ENCODE measurements at places on chromosomes 5 and 9.

GRCh38 chr9:87786876-87787275, 61.0 kb downstream of the CTSL start:
- DNase-seq: no peak

DNA sequence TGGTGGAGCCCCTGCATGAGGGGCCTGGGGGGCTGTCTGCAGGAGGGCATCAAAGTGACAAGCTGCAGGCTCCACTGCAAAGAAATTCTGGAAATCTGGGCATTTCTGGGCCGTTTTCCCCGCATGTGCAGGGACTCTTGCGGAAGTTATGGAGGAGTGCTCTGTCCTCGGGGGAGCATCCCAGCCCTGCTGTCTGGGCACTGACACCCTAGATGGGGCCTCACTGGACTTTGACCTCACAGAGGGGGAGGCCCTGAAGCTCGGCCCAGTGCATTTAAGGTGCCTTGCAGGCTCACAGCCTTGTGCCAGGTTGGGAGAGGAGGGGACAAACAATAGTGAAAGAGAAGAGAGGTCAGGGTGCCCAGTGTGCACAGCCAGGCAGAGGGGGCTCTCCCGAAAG, 35.4 kb downstream of the LHX3 start:
- DNase-seq: no peak

- no peak for DNase-seq
These were observed 61.5 kb upstream of the TNFSF15 start for GRCh38 chr9:114867327-114867726.

DNA sequence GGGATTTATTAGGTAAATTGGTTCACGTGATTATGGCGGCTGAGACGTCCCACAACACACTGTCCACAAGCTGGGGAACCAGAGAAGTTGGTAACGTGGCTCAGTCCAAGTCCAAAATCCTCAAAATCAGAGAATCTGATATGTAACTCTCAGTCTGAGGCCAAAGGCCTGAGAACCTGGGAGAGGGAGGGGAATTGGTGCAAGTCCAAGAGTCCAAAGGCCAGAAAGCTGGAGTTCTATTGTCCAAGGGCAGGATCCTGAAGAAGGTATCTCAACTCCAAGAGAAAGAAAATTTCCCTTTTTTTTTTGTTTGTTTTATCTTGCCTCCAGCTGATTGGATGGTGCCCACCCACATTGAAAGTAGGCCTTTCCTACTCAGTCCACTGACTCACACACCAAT, 83.8 kb downstream of the PRDM9 start:
- DNase-seq: no peak

DNA sequence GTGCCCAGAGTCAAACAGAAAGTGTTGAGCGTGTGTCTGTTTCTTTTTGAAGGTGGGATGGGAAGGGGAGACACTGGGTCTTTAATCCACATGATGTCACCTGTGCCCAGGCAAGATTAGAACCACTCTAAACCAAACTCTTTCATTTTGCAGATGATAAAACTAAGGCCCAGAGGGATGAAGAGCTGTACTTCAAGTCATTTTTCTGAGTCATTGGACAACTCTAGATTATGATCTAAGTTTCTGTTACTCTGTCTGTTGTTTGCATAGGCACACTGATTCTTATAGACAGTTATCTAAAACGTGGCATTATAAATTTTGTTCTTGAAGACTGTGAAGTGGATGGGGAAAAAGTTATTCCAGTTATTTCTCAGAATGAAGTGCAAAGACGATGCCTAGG, 48.8 kb downstream of the MAST4 start:
- no peak for DNase-seq

DNA sequence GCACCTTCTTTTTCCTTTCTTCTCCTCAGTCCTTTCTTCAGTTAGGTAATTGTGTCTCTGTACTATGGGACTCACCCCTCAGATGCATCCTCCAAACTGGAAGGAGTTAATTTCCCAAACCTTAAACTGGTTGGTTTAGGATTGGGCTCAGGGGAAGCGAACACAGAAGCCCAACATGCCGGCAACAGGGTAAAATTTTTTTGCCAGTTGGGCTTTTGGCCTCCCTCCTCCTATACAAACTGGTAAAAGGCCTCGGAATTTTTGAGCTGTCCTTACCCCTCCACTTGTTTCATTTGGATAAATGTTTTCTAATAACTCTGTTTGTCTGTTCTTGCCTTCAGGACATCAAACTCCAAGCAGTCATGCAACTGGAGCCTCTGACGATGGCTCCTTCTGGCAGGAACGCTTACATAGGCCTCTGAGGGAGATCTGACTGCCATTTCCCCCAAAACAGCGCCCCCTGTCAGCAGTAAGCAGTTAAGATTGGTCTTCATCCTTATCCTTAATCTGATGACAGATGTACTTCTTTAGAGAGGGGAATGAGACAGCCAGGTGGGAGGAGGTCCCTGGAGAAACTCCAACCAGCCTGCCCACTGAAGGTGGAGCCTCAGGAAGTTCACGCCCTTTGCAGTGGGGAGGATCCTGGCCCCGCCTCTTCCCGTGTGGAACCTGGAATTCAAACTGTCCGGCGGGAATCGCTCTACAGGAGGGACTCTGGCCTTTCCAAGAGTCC, 57.8 kb upstream of the SPINK5 start:
- DNase-seq: no peak

GRCh38 chr9:136538599-136539426, 7.0 kb downstream of the NOTCH1 start:
- DNase-seq: peak; percentile 72

GRCh38 chr5:127959152-127959764, 124.3 kb upstream of the SLC12A2 start:
- no peak for DNase-seq

GRCh38 chr5:34898258-34898895, 16.9 kb downstream of the RAD1 start:
- DNase-seq: peak; percentile 57

DNA sequence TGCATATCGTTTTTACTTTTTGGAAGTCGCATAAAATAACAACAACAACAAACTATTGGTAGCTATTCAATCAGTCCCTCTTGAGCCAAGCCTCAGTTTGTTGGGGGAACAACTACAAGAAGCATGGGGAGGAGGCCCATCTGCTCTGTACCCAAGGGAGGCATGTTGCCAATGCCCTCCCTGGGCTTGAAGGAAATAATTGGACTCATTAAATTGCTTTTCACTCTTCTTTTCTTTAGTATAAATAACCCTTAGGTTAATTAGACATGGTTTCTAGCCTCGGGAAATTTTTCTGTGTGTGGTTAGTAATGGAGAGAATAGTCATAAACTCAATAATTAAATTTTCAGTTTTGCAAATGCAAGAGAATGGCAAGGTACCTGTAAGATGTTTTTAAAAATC, 500.7 kb downstream of the TLE4 start:
- DNase-seq: no peak

GRCh38 chr5:58775701-58776262, 192.9 kb downstream of the RAB3C start:
- DNase-seq: no peak

DNA sequence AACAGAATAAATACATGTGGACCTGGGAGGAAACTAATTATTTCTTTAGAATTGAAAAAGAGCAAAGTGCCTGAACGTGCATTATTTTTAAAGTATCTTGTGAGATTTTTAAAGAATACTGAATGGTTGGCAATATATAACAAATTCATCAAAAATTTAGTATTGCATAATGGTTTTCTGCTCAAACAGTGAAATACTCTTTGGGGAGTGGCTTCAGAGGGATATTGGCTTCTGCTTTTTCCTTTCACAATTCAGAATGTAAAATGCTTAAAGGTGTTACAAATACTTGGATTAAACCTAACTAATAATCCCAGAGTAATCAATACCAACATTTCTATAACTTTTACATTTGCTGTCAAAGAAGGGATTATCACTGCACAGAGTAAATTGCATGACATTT, 379.3 kb upstream of the CHD1 start:
- DNase-seq: no peak

DNA sequence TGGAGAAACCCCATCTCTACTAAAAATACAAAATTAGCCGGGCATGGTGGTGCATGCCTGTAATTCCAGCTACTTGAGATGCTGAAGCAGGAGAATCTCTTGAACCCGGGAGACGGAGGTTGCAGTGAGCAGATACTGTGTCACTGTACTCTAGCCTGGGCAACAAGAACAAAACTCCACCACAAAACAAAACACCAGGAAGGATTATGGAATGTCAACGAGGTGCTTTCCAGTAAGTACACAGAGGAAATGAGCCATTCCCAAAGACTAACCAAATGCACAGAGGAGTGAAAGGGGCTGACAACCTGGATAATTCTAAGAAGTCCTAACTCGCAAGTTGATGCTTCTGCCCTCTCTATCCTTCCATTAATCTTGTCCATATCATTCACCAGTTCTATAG, 126.1 kb upstream of the RETREG1 start:
- no peak for DNase-seq

- DNase-seq: no peak
These were observed 110.1 kb downstream of the FBN2 start for GRCh38 chr5:128427921-128428320.

- no peak for DNase-seq
These were observed 2076.0 kb upstream of the CDH9 start for GRCh38 chr5:29114331-29114768.

GRCh38 chr9:100856238-100856637, 172.3 kb upstream of the PLPPR1 start:
- no peak for DNase-seq

DNA sequence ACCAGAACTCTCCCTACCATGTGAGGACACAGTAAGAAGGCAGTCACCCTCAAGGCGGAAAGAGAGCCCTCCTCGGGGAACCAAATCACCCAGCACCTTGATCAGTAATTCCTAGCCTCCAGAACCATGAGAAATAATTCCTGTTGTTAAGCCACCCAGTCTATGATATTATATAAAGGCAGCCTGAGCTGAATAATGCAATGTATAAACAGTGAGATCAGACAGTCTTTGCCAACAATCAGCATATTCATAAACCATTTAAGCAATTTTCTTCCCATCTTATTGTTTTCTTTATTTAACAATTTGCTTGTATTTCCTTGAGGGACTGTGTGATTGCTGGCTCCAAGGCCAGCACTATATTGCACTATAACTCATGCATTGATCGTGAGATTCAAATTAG, 144.4 kb upstream of the DAPK1 start:
- no peak for DNase-seq

DNA sequence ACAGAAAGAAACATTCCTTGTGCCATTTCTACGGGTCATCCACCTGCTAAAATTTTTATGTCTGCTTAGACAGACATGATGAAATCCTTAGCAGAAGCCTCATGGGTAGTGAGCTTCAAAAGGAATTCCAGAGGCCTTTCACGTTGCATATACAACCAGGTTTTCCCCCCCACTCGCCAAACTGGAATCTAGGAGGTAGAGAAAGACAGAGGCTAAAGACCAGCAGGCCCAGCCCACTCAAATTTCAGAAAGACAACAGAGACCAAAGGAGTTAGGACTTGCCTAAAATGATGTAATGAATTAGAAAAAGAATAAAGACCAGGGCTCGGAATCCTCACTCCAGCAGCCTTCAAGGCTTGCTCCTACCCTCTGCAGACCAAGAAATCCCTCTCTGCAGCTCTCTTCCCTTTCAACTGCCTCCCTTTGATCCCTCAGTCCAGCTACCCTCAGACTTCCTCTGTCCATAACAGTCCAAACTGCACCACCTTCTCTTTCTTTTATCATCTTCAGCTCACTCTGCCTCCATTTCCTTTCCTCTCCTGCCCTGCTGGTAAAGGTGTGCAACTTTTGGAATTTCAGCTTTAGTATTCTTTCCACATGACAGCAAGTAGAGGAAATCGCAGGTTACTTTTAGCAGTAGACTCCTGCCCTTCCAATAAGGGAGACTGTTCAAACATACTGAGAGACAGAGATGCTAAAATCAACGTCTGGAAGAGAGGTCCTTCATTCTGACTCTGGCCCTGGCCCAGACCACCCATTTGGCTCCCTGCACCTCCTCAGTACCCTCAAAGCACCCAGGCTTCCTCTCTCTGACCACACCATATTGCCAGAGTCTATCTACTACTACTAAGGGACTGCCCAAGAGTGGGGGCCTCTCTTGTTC, 8.9 kb downstream of the B4GALT1 start:
- no peak for DNase-seq

- DNase-seq: no peak
These were observed 73.2 kb upstream of the RAPGEF1 start for GRCh38 chr9:131813116-131813515.

GRCh38 chr9:85971731-85972130, 30.8 kb downstream of the NAA35 start:
- no peak for DNase-seq

DNA sequence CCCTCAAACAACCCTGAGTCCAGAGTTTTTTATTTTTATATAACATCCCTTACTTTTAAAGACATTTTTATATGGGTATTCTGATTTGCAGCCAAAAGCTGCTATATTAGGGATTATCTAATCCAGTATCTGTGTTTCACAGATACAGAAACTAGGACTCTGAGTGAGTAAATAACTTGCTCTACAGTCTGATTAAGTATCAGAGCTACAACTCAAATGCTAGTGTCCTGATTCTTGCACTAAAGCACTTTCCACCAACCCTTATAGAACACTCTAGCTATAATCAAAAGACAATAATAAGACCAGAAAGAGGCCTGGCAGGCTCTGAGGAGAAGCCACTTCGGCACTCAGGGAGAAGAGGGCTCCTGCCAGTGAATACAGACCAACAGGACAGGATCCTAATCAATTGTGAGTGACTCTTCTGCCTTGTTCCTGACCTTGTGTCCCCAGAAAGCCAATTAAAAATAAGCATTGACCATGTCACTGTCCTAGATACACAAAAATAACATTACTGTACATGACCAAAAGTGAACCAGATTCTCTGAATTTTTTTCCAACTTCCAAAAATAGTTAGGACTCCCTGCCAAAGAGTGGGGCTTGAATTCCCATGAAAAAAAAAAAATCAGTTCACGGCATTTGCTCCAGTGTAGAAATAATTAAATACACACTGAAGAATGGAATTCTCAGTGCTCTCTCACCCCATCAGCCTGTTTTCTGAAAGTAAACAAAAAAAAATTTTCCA, 63.6 kb upstream of the MAP3K1 start:
- DNase-seq: no peak

- DNase-seq: no peak
These were observed 123.2 kb downstream of the MYO10 start for GRCh38 chr5:16812911-16813310.

GRCh38 chr5:6342689-6343315, 35.5 kb downstream of the MED10 start:
- DNase-seq: no peak

DNA sequence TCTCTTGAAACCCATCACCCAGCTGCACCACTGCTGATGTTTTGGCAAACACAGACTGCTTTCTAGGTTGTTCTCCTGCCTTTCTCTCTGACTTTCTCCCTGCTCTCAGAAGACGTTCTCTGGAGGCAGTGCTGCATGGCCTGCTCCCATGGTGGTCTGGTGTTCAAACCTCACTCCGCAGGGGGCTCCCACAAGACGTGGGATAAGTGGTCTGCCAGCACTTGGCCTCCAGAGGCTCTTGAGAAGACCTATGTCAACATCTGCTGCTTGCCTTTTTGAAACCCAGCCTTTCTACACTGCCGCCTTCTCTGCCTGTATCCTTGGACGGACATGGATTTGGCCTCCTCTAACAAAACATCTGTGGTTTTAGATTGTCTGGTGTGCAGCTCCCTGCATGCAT, 16.6 kb downstream of the USP20 start:
- no peak for DNase-seq

All from CD4-positive, alpha-beta T cell treated with Interleukin-4 for 4 hours (primary cell).